ENCODE measurements at places on chromosomes 5 and 9.

DNA sequence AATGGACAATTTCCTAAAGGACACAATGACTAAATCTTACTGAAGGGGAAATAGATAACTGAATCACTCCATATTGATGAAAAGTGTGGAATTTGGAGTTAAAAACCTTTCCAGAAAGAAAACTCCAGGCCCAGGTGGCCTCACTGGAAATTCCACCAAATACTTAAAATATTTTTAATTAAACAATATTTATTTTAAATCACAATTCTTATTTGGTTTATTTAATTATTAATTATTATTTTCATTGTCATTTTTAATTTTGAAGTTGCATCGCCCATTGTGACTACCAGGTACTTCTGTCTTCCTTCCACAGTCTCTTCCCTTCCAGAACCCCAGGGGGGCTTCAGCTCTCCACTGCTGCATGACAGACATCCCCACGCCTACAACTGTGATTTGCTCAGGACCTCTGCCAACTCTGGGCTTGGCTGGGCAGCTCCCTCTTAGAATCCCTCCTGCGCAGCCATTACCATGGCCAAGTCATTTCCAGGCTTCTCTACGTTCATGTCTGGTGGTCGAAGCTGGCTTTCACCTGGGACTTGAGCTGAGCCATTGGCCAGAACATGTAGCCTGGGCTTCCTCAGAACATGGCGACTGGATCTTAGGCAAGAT lies 16.4 kb upstream of the GADD45G start:
- no peak for DNase-seq

DNA sequence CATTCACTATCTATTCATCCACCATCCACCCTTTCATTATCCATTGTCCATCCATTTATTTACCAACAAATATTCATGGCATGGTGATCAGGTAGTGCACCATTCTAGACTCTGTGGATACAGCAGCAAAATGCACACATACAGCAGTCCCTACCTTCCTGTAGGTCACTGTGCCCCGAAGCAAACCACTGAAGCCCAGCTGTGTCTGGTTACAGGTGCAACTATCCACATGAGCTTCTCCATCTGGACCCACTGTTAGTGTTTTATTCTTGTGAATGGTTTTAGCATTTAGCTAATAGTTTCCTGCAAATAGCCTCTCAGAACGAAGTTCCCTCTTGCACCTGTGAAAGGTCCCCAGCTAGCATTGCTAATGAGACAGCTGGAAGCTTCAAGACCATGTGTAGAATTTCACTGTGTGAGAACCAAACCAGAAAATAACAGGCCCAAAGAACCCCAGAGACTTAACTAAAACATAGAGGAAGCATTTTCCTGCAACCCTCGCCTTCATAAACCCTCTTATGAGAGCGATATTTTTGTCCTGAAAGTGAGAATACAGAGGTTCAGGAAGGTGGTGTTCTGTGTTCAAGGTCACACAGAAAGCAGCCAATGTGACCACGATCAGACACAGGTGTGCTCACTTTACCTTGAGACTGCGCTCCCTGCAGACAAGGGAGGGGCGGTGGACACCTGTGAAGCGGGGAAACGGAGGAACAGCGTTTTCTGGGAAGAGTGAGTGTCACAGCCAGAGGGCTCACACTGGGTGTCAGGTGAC lies 18.5 kb downstream of the PAEP start:
- no peak for DNase-seq

DNA sequence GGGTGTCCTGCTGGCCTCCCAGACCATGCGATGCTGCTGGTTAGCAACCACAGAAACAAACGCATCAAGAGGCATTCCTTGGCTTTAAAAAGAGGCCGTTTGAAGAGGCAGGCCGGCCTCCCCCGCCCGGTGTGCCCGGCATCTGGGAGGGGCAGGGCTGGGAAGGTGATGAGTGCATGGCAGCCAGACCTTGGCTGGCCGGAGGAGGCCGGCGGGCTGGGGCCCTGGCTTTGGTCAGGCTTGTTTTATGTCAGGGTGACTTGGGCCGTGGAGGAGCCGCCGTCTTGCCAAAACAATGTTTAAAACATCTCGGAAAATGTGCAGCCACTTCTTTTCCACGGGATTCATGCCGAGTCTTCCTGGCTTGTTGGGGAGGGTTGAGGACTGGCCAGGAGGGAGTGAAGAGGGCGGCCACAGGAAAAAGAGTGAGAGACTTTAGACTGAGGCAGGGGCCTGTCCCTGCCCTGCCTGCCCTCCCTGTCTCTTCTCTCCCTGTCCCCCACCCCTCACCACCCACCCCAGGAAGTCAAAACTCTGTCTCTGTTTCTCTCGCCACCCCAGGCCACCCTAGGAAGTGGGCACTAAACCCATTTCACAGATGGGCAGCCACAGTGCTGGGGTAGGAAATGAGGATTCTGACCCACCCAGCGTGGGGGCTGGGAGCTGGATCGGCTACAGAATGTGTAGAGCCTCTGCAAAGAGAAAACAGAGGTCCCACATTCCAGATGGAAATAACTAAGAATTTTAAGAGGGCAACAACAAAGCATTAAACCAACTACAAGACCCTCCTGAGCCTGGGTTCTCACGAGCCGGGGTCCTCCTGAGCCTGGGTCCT lies 143.0 kb downstream of the RXRA start:
- peak; percentile 89 for DNase-seq

- no peak for DNase-seq
Measured at GRCh38 chr9:78881295-78881694, 584.4 kb downstream of the PSAT1 start.

- DNase-seq, result no peak
Measured at GRCh38 chr5:44714871-44715561, 93.7 kb upstream of the MRPS30 start.

DNA sequence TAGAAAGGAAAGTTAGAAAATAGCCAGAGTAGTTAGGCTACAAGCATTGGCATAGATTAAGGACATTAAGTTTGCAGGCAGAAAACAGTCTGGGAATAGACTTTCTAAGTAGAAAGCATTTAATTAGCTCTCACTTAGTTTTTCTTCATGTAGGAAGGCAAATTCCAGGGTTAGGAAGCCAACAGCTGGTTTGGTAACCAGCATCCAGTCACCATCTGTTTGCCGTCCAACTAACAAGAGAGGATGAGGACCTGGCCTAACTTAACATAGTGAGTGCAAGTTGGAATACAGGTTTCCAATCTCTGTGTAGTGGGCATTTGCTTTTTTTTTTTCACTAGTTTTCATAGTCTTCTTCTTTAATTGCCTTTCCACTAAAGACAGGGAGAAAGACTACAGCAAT lies 121.7 kb upstream of the NR3C1 start:
- no peak for DNase-seq

- no peak for DNase-seq
Measured at GRCh38 chr5:65364907-65365306, 116.8 kb downstream of the ADAMTS6 start.

All from aorta (tissue), 5 donors.